Hematopoietic multipotent progenitor cell treated with erythropoietin and hydrocortisone succinate and interleukin-3 and kit ligand, for 8 days (in vitro differentiated cells): ENCODE measurements at places on chromosomes 16 and 17.

- peak; percentile 48 for DNase-seq
These were observed 5.1 kb upstream of the CALCOCO2 start for GRCh38 chr17:48825446-48826381.

GRCh38 chr16:68386628-68387027 lies 61.7 kb downstream of the SMPD3 start:
- DNase-seq: no peak

DNA sequence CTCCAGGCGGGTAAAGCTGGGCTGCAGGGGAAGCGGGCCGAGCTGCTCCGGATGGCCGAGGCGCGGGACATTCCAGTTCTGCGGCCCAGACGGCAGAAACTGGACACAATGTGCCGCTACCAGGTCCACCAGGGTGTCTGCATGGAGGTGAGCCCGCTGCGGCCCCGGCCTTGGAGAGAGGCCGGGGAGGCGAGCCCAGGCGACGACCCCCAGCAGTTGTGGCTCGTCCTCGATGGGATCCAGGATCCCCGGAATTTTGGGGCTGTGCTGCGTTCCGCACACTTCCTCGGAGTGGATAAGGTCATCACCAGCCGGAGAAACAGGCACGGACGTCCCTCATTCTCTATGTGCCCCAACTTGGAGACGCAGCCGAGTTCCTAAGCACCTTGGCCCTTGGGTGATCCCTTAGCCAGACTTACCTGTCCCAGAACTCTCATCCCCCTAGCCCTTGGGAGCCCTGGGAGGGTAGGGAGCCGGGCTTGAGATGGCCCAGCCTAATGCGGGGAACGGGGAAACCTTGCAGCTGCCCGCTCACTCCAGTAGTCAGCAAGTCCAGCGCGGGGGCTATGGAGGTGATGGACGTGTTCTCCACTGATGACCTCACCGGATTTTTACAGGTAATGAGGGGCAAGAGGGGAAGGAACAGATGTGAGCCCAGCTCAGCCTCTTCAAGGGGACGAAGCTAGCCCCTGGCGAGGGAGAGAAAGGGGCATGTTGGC lies 806 bp downstream of the MRM1 start:
- DNase-seq: peak; percentile 38

- no peak for DNase-seq
These were observed 700.2 kb downstream of the KCNJ2 start for GRCh38 chr17:70869402-70870085.

DNA sequence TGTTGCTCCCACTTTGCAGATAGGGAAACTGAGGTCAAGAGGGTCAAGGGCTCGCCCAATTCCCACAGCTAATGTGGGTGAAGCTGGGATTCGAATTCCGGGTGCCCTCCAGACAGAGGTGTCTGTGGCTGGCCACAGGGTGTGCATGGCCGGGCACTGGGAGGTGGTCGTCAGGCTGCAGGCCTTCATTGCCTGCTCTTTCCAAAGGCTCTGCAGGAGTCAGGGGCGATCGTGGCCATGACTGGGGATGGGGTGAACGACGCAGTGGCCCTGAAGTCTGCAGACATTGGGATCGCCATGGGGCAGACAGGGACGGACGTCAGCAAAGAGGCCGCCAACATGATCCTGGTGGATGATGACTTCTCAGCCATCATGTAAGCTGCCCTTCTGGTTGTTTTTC lies 49.8 kb downstream of the MEAK7 start:
- DNase-seq: no peak

DNA sequence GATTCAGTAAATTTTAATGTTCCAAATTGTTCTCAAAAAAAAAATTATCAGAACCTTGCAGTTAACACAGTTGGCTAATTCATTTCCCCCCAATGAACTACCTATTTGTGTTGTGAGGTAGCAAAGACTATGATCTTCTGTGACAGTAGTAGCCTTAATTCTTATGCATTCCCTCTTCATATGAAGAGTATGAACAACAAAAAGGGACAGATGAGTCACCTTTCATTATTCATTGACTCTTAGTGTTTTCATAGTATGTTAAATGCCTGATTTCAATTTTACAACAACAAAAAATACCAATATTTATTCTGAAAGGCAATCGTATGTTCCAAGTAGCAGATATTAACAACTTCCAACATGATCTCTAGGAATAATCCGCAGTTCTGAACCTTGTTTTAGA lies 3.6 kb upstream of the SLFN11 start:
- DNase-seq: no peak

DNA sequence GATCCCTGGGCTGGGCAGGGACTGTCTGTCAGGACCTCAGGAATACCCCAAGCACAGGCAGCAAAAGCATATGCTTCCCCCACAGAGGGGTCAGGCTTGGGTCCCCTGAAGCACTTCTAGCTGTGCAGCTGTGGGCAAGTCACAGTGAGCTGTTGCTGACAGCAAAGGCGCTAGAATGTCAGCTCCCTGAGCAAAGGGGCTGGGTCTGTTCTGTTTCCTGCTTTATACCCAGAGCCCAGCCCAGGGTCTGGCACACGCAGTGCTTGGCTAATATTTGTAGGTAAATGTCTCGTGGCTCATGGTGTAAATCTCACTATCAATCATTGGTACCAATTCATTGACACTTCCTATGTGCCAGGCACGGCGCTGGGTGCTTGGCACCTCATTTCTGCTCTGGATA lies 16.6 kb upstream of the MPRIP start:
- DNase-seq: no peak

DNA sequence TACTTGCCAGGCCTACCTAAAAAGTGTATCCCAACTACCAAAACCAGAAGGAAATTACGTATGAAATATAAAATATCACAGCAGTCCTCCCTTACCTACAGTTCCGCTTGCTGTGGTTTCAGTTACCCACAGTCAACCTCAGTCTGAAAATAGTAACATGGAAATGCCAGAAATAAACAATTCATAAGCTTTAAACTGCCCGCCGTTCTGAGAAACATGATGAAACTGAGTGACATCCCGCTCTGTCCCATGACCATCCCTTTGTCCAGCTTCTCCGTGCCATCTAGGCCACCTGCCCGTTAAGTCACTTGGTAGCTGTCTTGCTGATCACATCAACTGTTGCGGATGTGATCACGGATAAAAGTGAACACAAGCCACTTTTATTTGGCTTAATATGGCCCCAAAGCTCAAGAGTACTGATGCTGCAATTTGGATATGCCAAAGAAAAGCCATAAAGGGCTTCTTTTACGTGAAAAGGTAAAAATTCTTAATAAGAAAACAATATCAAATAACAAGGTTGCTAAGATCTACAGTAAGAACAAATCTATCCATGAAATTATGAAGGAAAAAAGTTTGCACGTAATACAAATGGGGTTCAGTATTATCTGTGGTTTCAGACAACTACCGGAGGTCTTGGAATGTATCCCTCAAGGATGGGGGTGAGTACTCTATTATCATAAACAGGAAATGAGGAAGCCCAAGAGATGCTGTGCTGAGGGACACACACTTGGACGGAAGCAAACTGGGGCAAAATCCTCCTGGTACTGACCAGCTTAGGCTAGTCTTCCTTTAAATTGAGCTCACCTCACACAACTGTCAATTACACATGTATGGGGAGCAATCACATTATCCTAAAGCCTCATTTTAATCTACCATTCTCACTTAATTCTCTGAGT lies 8.2 kb downstream of the USP22 start:
- DNase-seq: no peak

- DNase-seq: peak; percentile 83
These were observed 17.7 kb downstream of the PSMD11 start for GRCh38 chr17:32461853-32462617.

- DNase-seq: no peak
These were observed 57.5 kb upstream of the TOB1 start for GRCh38 chr17:50923611-50924010.

DNA sequence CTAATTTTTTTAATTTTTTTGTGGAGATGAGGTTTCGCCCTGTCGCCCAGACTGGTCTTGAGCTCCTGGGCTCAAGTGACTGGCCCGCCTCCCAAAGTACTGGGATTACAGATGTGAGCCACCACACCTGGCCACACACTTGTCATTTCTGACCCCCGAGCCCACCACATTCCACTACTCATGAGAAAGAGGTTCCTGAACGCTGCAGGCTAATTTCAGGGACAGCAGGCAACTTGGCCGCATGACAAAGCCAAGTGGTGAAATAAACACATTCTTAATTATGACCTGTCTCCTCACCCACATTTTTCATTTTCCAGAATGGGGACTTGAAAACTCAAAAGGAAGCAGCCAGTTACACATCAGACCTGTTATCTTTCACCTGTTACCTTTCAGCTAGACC lies 114.5 kb downstream of the ABCC6 start:
- DNase-seq: no peak

GRCh38 chr17:8151641-8152111 lies 528 bp downstream of the PER1 start:
- DNase-seq: peak; percentile 38

- DNase-seq: no peak
These were observed 34.6 kb downstream of the NME2 start for GRCh38 chr17:51200846-51201245.

DNA sequence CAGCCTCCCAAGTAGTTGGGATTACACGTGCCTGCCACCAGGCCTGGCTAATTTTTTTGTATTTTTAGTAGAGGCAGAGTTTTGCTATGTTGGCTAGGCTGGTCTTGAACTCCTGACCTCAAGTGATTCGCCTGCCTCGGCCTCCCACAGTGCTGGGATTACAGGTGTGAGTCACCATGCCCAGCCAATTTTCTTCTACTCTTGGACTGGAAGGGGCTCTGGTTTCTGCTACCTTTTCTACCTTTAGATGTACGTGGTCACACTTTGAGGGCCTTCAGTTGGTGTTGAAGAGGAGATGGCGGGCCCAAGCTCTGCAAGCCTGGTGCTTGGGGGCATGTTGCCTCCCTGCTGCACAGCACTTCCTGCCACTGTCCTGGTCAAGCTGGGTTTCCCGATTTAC lies 173.6 kb downstream of the PRKCA start:
- DNase-seq: no peak

GRCh38 chr17:77495575-77495974 lies 354.8 kb downstream of the SEC14L1 start:
- DNase-seq: no peak

GRCh38 chr16:17265154-17265553 lies 205.6 kb downstream of the XYLT1 start:
- DNase-seq: no peak

- DNase-seq: no peak
These were observed 3.2 kb upstream of the TRIM65 start for GRCh38 chr17:75899767-75900468.

DNA sequence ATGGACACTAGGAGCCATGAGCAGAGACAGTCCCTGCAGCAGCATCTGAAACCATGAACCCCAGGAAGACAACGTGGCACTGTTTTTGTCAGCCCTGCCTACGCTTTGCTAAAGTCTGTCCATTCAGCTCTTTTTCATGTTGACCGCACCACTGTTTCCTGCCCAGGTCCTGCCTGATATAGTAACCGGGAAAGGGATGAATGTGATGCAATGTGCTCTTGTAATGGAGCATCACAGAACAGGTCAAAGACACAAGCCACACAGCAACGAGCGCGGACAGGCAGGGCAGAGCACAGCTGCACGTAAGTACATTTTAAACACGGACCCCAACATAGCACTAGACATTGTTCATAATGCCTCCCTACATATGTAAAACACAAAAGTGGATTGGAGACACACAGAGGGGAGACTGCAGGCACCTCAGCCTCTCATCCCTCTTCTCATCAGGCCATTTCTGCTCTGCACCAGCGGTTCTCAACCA lies 16.9 kb upstream of the TNFRSF13B start:
- DNase-seq: no peak

- DNase-seq: no peak
These were observed 1.1 kb upstream of the FOXJ1 start for GRCh38 chr17:76142039-76142584.

- no peak for DNase-seq
These were observed 18.3 kb upstream of the RPTOR start for GRCh38 chr17:80526116-80526910.

DNA sequence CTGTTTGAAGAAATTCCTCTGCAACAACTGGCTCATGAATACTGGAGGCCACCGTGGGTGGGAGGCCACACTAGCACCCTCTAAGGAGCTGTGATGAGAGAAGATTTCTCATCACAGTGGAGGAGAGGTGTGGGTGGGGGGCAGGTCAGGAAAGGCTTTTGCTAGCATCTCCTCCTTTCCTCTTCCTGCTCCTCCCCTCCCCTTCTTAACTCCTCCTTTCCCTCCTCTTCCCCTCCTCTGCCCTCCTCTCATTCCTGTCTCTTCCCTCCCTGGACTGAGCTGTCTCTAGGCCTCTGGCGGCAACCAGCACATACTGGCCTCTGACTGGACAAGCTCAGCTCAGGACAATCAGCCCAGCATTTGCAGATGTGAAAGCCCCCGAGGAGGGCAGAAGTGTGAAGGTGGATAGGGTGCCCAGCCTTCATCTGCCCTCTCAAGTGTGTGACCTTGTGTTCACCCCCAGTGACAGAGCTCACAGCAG lies 19.0 kb upstream of the LHX1 start:
- no peak for DNase-seq

GRCh38 chr16:66549284-66550131 lies at the start of gene TK2:
TK2 (minus strand) TSS chr16:66550122; CDS start chr16:66550061, 61 bp downstream.
- peak; percentile 46 for DNase-seq
